ENCODE measurements at places on chromosomes 4 and X.

DNA sequence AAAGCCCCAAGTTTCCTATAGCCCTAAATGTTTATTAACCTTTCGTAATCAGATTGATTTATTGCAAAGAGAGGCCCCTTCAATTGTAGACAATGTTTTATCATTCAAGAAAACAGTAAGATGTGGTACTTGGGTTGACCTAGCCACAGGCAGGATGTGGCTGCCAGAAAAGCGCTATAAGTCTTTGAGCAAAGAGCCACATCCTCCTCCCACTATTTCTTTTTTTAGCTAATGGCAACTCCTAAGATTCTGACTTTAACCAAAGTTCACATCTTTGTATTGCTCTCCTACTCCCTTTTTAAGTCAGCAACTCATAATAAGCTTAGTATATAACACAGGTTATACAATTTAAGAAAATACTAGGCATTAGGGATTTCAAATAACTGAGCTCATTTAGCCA lies 70.7 kb upstream of the PPP3CA start:
- no peak for DNase-seq

- DNase-seq = no peak
Observed at GRCh38 chrX:34132028-34132427, at the start of gene FAM47A. TSS of gene FAM47A (minus strand) at chrX:34132314. CDS start at chrX:34132278, 36 bp downstream.

DNA sequence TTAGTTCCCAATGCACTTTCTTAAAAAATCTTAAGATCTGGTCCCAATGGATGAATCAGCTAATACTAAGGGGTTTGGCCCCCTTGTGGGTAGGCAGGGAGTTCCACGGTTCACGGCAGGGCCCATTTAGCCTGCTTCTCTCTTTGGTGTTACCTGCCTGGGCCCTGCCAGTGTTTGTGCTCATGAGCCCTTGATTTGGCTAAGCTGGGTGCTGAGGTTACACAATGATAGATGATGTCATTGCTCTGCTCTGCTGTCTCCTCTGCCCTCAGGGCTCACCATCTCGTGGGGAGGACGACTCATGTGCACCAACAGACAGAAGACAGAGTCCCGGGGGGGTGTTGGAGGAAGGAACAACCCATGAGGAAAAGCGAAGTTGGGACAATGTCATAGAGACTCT lies 24.4 kb downstream of the RTL5 start:
- no peak for DNase-seq

DNA sequence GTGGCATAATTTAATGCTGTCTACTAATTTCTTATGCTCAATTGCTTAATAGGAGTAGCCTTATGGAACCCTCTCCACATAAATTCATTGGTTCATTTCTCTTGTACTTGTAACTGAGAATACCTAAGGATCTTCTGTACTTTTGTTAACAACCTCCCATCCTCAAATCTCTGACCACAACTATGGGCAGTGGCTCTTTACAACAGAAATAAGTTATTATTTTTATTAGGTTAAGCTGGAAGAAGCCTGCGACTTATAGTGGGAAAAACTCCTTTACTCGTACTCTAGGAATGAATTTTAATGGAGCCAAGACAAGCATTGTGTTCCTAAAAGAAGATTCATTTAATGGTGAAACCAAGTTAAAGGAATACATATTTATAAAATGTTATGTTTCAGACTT lies 337.1 kb upstream of the CTSO start:
- no peak for DNase-seq

GRCh38 chr4:113997206-113997605 lies 17.8 kb upstream of the ARSJ start:
- DNase-seq = no peak

GRCh38 chr4:120856294-120856693 lies 66.2 kb downstream of the PRDM5 start:
- no peak for DNase-seq

GRCh38 chr4:13980317-13981310 lies 353.1 kb upstream of the BOD1L1 start:
- no peak for DNase-seq

DNA sequence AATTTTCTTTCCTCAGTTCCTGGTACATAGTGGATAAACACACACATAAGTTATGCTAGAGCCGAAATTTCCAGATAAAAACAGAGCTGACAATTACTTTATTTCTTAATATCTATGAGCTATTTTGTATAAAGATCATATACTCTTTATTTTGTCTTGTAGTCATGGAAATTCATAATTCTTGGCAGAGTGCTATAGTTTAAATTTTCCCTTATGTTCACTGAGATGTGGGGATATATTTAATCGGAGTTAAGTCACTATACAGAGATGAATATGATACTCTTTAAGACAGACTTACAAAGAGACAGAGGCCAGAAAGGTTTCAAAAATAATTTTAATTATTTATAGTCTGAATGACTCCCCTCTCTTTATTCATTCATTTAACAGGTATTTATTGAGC lies 89.7 kb downstream of the PPEF1 start:
- DNase-seq = no peak

- no peak for DNase-seq
Observed at GRCh38 chrX:71282514-71283402, 677 bp upstream of the NONO start.

GRCh38 chrX:152876931-152877840 lies 20.7 kb upstream of the ZNF185 start:
- DNase-seq = no peak

DNA sequence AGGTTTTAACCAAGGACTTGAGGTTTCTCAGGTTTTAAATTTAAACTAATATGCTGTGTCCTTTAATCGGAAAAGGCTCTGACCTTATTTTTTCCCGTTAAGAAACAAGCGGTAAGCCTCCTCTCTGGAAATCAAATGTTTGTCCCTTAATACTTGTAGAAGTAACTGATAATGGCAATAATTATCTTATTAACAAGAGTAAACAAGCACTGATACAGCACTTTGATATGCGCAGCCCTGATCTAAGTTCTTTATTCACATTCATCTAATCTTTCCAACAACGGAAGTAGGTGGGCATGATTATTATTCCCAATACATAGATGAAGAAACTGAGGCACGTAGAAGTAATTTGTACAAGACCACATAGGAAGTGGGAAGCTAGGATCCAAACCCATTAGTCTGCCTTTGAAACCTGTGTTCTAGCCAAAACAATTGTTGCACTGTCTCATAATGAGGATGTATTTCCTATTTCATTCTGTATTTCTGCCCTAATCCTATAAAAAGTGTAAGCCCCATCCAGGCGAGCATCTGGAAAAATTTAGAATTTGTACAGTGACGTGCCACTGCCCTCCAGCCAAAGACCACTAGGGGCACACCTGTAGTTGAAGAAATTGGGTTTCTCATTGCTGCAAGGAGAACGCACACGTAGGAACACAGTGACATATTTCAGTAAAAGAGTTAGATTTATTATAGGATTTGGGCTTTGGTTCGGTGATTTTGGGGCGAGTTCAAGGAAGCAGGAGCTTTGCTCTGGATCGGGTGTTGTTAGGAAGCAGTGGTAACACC lies 606 bp downstream of the CXorf58 start:
- no peak for DNase-seq

DNA sequence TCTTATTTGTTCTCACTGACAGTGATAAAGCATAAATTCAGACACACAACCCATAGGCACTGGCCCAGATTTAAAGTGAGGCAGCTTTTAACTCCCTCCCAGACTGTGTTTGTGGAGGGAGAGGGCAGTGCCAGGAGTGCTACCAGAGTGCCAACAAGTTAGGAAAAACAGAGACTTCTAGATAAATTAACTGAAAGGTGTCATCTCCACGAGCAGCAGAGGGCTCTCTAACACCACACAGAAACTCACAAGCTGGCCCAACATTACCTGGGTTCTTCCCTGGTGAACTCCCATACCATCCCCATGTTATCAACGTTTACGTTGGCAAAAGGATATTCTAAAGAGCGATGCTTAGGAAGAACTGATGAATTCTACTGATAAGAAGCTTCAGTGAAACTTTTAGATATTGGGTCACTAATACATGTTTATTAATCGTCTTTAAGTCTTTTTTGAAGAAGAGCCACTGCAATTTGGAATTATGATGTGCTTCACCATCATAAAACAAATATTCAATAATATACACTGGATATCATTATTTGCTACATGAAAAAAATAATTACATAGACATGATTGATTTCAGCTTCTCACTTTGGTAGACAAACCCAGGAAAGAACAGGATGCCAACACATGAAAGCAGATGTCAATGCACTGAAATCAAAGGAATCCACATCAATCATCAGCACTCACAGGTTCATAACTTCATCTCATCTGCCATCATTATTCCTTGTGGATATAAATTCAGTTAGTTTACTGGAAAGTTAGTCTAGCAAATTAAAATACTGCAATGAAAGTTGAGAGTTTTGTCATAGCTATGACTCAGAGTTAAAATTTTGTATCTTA lies 121.2 kb upstream of the NAP1L5 start:
- DNase-seq = no peak

DNA sequence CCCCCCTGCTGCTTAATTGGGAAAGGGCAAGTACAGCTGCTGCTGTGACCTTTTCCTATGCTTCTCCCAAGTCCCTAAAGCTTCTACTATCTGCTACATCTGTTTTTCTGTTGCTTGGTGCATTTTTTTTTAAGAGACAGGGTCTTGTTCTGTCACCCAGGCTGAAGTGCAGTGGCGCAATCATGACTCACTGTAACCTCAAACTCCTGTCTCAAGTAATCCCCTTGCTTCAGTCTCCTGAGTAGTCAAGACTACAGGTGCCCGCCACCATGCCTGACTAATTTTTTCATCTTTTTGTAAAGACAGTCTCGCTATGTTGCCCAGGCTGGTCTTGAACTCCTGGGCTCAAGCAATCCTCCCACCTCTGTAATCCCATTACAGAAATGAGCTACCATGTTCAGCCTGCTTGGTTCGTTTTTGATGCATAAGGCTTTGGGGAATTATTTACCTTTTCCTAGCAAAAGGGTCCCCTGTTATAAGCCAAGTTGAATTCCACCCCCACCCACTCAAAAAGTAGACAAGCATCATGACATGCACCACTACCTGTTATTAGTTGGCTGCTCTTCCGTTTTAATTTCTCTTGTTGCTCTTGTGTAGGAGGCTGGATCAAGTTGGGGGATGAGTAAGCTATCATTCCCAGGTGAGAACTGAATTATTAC lies 39.6 kb downstream of the DGKK start:
- DNase-seq = peak; percentile 1

- DNase-seq = no peak
Observed at GRCh38 chrX:152601848-152602616, 35.7 kb upstream of the GABRQ start.

- DNase-seq = no peak
Observed at GRCh38 chrX:124497386-124497785, 151.0 kb downstream of the SH2D1A start.

GRCh38 chrX:124818033-124818432 lies 471.7 kb downstream of the SH2D1A start:
- DNase-seq = no peak

DNA sequence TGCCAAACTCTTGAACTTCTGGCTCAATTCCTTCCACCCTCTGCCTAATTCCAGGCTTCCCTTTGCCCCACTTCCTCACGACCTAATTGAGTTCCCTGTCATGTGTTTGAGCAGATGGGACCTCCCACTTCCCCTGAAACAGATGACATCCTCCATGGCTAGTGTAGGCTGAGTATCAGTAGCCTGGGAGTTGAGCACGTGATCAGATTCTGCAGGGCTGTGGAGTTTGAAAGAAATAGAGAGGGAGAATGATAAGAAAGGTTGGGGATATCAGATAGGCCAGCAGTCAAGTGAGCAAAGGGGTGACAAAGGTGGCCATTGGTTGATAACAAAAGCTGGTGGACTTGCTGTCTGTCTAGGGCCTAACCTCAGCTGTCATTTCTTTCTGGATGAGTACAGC lies 18.8 kb upstream of the NWD2 start:
- DNase-seq = no peak

- no peak for DNase-seq
Observed at GRCh38 chr4:169009286-169010124, 550 bp downstream of the CBR4 start.

GRCh38 chrX:154044091-154044490 lies 24.4 kb upstream of the IRAK1 start:
- no peak for DNase-seq

GRCh38 chr4:176406736-176407135 lies 87.0 kb downstream of the SPCS3 start:
- no peak for DNase-seq

DNA sequence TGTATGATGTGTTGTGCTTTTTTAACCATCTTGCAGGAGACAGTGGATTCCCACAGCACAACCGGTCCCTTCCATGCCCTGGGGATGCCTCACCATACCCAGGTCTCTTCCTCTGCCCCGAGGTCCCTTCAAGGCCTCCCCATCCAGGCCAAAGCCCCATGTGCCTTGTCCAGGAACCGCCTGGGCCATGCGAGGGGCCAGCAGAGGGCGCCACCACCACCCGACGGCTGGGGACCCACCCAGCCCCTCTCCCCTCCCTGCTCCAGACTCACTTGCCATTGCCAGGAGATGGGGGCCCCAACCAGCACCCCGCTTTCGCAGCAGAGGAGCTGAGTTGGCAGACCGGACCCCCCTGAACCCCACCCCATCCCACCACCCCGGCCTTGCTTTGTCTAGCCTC lies 485.5 kb downstream of the TRAM1L1 start:
- no peak for DNase-seq

- DNase-seq = no peak
Observed at GRCh38 chrX:41145920-41146608, 60.8 kb downstream of the USP9X start.

DNA sequence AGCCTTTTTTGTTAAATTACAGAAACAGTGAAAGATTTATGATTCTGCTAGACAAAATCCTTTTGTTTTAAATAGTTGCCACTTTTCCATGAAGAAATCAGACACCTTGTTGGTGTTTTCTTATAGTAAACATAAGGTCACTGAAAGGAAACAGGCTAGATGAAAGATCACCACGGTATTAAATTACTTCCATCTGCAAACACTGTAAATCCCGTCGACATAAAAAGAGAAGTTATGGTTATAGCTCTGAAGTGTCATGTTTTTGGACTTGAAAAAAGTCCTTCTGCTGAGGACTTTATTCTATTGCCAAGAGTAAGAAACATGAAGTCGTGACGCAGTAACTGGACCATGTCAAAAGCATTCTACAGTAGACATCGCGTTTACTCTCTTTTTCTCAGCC lies 567.6 kb upstream of the SLIT2 start:
- no peak for DNase-seq

DNA sequence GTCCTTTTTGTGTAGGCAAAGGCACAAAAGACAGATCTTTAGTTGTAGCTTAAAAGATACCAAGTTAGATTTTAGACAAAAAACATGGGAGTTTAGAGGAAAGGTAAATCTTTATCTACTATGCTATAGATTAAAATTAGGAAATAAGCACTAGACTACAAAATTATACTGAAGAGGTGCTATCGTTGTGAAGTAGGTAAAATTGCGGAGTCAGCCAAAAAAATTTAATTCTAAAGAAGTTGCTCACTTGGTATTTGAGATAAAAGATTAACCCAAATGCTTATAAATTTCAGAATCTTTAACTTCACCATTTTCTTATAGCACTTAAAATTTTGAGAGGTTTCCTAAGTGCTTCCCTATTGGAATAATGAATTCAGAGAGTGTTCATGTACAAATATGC lies 604.1 kb downstream of the GRXCR1 start:
- DNase-seq = no peak

DNA sequence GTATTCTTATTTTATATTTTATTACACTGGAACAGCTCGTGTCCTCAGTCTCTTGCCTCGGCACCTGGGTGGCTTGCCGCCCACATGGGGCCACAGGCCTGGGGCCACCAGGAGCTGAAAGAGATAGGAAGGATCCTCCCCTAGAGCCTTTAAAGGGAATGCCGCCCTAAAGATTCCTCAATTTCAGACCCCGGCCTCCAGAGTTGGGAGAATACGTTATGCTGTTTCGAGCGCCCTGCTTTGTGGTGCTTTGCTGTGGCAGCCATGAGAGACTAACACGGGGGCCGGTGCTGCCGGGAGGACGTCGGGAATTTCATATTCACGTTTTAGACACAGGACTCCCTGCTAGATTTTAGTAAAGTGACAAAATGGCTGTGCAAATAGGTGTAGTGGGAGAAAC lies 33.2 kb downstream of the ACOX3 start:
- DNase-seq = no peak
